ENCODE measurements at places on chromosomes 7 and 10.
A peak's percentile ranks its signal among the peaks of the same experiment; 100 is the strongest.

- no peak for DNase-seq
These were observed 52.0 kb upstream of the STEAP1B start for GRCh38 chr7:22551768-22552513.

- no peak for DNase-seq
These were observed 926.8 kb downstream of the GATA3 start for GRCh38 chr10:8981277-8981676.

DNA sequence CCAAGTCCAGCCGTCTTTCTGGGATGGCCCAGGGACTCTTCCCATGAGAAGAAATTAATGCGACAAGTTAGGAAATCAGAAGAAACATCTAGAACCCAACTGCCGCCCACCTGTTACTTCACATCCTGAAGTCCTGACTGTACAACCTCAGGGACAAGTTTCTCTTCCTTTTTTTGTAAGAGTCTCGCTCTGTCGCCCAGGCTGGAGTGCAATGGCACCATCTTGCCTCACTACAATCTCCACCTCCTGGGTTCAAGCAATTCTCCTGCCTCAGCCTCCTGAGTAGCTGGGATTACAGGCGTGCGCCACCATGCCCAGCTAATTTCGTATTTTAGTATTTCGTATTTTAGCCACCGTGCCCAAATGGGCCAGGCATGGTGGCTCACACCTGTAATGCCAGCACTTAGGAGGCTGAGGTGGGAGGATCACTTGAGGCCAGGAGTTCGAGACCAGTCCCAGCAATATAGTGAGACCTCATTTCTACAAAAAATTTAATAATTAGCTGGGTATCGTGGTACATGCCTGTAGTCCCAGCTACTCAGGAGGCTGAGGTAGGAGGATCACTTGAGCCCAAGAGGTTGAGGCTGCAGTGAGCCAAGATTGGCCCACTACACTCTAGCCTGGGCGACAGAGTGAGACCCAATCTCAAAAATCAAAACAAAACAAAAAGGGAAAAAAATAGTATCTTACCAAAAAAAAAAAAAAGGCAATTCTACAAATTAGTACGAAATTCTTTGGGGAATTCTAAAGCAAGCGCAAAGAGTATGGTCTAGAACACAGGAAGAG, 20.8 kb downstream of the LAT2 start:
- no peak for DNase-seq

DNA sequence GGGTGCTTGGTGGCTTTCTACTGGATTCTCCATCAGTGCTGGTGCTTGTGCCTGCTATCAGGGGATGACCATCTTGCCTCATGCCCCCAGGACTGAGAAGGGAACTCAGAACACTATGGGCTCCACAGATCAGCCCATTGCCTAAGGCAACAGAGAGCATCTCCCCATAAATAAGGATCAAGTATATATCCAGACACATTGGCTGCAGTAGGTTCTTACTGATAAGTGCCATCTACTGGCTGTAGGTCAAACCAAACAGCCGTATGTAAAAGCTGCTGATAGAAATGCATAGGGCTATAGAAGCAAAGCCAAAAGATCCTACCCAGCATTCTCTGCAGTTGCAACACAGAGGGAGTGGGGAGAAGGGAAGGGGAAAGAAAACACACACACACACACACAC, 153.7 kb downstream of the CDK14 start:
- peak; percentile 31 for DNase-seq

GRCh38 chr10:125016123-125016522, 74.2 kb downstream of the ZRANB1 start:
- DNase-seq: no peak

DNA sequence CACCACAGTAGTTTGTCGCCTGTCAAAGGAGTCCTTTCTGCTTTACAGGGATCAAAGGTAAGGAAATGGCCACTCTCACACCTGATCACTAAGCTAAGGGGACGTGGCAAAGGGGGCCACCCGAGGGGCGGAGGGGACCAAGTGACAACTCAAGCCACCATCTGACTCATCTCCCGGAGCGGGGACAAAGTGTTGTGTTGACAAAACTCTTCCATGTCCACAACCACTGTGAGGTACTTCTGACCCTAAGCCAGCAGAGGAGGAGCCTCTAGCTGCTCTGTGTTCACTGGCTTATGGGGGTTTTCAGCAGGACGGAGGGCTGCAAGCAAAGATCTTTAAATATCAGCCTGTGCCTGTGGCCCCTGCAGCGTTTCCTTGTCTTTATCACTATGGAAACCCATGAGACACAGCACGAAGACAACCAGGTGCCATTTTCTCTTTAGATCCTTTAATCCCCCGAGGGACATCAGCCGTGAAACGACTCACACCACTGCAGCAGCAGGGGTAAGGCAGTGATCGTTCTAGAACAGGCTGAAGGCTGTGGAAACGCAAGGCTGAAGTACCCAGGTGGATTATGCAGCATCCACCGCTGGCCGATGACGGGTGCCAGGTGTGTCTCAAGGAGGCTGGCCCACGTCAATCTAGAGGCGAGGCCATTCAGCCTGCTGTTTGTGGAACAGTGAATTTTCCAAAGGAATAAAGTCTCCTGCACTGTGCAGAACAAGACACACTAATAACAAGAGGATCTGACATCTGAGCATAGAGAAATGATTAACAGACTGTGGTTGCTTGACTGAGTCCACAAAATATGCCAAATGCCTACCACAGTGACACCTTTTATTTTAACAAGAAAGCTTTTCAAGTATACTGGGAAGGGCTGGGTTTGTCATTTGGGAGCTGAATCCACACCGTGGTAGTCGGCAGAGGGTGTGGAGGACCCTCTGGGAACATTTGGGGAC, 26.6 kb upstream of the DDC start:
- DNase-seq: peak; percentile 78

- no peak for DNase-seq
These were observed 526.5 kb downstream of the PTPRN2 start for GRCh38 chr7:158061026-158061630.

DNA sequence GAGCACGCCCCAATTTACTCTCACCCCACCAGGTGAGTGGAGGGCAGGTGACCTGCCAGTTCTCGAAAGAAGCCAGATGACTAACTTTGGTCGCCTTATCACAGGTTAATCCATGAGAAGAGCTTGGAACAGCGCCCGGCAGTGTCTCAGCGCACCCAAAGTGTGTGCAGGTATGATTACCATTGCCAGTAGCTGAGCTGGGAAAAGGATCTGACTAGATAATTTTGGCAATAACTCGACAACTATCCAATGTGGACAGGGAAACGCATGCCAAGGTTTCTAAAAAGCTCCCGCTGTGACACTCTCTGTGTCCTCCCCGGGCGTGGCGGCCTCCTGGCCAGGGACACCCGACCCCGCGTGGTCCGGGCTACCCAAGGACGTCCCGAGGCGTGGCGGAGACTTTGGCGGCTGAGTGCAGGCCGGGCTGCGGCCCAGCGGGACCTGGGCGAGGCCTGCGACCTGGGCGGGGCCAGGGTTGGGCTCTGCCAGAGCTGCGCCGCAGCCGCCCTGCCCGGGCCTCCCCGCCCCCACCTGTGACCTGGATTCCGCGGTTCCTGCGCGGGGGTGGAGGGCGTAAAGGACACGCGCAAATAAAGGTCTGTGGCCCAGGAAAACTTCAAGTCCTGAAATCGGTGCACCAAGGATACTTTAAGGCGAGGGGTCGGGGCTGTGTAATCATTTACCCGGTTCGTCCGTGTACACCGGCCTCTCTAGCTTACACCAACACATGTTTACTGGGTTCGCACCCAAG, 13.7 kb upstream of the WAPL start:
- peak; percentile 38 for DNase-seq

- DNase-seq: no peak
These were observed 334.5 kb downstream of the SORCS1 start for GRCh38 chr10:106830006-106830405.

DNA sequence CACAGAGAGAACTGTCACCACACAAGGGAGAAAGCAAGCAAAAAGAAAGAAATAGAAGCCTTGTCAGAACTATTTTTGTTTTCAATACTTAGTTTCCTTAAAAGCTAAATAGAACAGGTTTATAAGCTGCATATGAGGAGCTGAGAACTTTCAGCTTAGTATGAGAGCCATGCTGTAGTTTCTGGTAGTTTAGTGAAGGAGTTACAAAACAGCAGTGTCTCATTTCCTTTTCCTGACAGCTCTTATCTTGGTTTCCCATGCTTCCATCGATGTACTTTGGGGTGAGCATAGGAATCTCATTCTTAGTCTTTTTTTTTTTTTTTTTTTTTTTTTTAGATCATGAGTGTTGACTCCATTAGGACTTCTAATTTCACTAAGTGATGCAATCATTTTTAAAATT, 8.6 kb upstream of the CHRM2 start:
- DNase-seq: no peak

DNA sequence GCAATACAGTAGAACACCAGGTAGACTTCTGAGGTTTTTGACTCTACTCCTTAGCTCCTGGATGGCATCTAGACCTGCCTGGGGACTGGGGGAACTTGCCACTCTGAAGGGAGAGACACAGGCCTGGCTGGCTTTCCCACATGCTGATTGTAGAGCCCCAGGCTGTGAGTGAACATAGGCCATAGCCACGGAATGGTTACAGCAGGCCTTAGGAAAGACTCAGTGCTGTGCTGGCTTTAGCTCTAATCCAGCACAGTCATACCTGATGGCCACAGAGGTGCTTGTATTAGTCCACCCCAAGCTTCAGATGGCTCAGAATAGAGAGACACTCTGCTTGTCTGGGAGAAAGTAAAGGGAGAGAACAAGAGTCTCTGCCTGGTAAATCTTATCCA, 35.0 kb upstream of the ARHGAP12 start:
- DNase-seq: no peak

- peak; percentile 27 for DNase-seq
These were observed at the start of gene HPS1 for GRCh38 chr10:98446661-98447221. TSS of gene HPS1 (minus strand) at chr10:98446935. CDS start at chr10:98443240, 3,695 bp downstream.

DNA sequence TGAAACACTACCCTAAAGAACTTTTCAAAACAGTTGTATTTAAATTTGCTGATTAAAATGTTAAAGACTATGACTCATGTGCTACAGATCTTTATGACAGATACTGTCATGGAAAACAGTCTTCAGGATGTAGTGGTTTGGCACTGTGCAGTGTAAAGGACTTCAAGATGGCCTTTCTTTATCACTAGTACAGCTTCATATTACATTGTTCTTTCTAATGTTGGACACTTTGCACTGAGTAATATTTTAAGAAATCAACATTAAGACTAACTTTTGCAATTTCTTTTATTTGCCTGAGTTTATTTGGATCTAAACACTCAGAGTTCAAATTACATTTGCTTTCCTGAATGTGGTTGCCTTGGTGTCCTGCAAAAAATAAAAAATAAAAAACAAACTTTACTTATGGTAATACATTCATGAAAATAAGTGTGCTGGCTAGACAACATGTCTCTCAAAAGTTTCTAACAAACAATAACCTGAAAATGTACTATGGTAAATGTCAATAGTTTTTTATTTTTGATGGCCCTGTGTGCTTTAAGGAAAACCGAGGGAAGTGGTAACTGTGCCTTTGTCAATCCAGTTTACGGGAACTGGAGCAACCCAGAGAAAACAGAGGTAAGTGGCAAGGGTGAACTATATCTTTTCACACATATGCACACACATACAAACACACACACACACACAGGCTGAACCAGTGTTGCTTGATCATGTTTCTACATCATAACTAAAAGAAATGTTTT, 85.9 kb upstream of the PLXDC2 start:
- DNase-seq: no peak

GRCh38 chr10:100184840-100185239, 989 bp downstream of the ERLIN1 start:
- DNase-seq: peak; percentile 35

GRCh38 chr10:31962826-31963588, 34.4 kb upstream of the ARHGAP12 start:
- no peak for DNase-seq

DNA sequence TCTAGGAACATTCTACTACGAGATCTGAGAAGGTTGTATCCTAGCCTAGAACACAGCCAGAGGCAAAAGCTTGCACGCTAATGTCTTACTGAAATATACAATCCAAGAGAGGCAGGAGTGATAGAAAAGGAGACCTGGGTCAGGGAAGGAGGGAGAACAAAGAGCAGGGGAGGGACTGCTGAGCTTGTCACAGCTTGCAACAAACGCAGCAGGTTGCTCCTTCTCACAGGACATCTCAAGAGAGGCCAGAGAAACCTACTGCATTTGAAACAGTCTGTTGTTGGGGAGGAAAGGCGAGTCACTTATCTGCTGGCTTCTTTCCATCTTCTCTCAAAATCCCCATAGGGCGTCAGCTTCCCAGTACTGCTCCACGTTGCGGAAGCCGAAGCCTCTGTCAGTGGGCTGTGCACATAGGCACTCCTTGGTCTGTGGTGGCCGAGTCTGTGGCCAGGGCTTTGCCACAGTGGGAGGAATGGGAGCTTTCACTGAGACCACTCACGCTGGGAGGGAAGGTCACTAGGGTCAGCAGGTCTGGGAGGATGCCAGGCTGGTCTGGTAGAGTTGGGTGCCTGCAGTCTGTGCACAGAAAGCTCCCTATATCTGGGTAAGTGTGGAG, 25.8 kb upstream of the GPNMB start:
- DNase-seq: no peak

- DNase-seq: peak; percentile 12
These were observed 73.5 kb downstream of the BUB3 start for GRCh38 chr10:123227706-123228105.

GRCh38 chr7:157158400-157158799, 19.7 kb downstream of the UBE3C start:
- DNase-seq: no peak

DNA sequence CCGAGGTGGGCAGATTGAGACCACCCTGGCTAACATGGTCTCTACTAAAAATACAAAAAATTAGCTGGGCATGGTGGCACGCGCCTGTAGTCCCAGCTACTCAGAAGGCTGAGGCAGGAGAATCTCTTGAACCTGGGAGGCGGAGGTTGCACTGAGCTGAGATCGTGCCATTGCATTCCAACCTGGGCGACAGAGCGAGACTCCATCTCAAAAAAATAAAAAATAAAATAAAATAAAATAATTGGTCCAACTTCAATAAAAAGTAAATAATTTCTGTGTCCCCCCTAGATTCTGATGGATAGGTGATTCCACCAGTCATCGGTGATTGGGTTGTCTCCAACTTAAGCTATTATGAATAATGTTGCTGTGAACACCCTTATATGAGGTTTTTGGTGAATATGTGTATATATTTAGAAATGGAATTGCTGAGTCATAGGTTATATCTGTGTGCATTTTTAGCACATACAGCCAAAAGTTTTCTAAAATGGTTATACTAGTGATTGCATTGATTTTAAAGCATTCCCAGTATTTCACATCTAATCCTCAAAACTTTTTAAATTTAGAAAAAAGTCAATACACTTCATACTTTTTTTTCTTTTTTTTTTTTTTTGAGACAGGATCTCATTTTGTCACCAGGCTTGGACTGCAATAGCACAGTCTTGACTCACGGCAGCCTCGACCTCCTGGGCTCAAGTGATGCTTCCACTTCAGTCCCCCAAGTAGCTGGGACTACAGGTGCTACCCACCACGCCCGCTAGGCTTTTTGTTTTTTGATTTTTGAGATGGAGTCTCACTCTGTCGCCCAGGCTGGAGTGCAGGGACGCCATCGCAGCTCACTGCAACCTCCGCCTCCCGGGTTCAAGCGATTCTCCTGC, 13.7 kb upstream of the SRPK2 start:
- no peak for DNase-seq
